ENCODE measurements at places on chromosomes 4 and X.
A peak's percentile ranks its signal among the peaks of the same experiment; 100 is the strongest.

GRCh38 chr4:154620111-154620510 lies 7.7 kb upstream of the FGG start:
- DNase-seq = no peak

DNA sequence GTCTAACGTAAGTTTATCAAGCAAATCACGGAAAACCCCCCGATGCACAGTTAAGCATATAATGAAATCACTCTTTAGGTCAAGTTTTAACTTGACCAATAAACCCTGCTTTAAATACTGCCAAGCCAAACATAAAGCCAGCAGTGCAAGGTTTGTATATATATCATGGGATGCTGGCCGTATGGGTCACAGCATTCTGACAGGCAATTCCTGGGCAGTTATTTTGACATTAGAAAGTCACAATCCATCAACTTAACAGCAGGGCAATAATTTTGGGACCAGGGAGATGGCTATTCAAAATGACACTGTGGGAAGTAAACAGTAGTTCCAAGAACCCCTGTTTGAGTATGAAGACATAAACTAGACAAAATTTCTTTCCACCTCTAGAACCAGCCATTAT lies 116.9 kb downstream of the ZNF827 start:
- no peak for DNase-seq

GRCh38 chr4:182847576-182848450 lies 69.4 kb downstream of the DCTD start:
- no peak for DNase-seq

GRCh38 chrX:125289209-125289608 lies 30.5 kb upstream of the TEX13C start:
- DNase-seq = no peak

DNA sequence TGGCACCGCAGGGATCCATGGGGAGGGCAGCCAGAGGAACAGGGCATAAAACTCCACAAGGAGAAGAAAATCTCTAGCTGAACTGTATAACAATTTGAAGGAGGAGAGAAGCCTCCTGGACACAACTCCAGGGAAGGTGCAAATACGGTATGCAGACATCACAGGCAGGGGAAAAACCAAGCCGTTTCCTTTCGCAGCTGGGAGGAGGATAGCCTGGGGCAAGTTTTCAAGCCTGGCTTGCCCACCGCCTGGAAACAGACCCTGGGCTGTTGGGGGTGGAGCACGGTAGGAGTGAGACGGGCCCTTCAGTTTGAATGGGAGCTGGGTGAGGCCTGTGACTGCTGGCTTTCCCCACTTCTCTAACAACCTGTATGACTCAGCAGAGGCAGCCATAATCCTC lies 43.4 kb upstream of the TAF9B start:
- no peak for DNase-seq

DNA sequence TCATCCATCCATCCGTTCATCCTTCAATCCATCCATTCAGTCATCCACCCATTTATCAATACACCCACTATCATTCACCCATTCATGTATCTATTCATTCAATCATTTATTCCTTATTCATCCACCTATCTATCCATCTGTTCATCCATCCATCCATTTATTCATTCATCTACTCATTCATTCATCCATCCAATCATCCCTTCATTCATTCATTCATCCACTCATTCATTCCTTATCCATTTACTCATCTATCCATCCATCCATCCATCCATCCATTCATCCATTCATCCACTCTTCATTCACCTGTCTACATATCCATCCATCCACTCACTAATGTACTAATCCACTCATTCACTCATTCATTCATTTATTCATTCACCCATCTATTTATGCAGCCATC lies 9.5 kb downstream of the P2RY8 start:
- DNase-seq = no peak

DNA sequence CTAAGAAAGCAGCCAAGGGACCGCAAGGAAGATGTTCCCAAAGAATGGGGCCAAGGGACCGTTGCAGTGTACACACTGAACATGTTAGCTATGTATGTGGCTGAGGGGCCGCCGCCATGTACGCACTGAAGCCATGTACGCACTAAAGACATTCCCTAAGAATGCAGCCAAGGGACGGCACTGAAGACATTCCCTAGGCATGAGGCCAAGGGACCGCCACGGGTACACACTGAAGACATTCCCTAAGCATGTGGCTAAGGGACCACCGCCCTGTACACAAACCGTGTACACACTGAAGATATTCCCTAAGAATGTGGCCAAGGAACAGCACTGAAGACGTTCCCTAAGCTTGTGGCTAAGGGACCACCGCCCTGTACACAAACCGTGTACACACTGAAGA lies 54.0 kb downstream of the DHRSX start:
- no peak for DNase-seq

GRCh38 chrX:37926700-37927099 lies 79.3 kb upstream of the DYNLT3 start:
- no peak for DNase-seq

DNA sequence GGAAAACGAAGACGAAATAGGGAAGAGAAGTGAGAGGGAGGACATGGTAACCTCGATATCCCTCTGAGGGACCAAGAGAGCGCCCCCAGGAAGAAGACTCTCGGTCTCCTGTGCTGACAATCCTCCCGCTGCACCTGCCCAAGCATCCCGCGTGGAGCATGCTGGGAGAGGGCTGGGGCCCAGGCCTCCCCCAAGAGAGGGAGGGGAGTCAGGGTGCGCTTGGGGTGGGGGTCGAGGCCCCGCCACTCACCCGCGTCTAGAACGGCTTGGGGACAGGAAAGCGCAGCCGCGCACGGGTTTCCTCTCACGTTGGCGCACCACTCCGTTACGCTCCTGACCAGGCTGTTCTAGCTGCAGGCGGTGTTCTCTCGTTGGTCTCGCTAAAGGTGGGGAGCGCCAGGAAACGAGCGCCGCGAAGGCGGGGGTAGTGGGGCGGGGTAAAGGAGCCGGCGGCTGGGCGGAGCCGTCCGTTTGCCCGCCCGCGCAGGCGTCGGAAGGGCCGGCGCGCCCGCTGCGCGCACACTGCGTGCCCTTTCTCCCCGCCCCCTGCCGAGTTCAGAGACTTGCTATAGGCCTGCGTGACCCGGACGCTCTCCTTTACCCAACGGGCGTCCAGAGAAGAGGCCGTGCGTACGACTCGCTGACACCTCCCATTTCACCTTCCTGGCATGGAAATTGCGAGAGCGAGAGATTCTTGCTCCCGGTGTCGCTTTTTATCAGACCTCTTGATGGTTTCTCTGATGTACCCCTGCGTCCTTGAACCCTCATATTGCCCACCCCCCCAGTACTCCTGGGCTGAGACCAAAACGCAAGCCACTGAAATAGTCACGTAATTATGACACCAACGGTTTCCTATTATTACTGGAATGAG lies at the start of gene C1GALT1C1:
Gene C1GALT1C1 (minus strand): TSS at position 388 of the 871 bp plus-strand sequence. CDS start 2,888 bp downstream, outside the sequence.
- DNase-seq = peak; percentile 74

GRCh38 chr4:185384930-185385331 lies 10.8 kb downstream of the LRP2BP start:
- DNase-seq = no peak

GRCh38 chr4:124206779-124207605 lies 505.5 kb downstream of the ANKRD50 start:
- DNase-seq = no peak

DNA sequence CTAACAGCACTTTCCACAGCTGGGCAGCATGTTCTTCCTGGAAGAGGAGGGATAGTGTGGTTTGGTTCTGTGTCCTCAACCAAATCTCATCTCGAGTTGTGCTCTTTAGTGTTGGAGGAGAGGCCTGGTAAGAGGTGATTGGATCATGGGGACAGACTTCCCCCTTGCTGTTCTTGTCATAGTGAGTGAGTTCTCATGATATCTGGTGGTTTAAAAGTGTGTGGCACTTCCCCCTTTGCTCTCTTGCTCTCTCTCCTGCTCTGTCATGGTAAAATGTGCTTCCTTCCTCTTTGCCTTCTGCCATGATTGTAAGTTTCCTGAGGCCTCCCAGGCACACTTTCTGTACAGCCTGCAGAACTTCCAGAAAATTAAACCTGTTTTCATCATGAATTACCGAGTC lies 133.7 kb upstream of the NDP start:
- no peak for DNase-seq
